ENCODE measurements at places on chromosomes 11 and 22. TPM values are rescaled to one million over a fixed set of nuclear protein-coding genes. Genes with fewer than 3 reads are reported as not detected.

The MYBPC3 gene
- 0.09 TPM for total RNA-seq

The NR1H3 gene
- total RNA-seq = 11.3 TPM

The OR2AT4 gene
- not detected for total RNA-seq

The SLC22A9 gene
- total RNA-seq = not detected

The PARVG gene
- total RNA-seq = not detected

The OVOL1 gene
- not detected for total RNA-seq

The ZNF280A gene
- 3.0 TPM for total RNA-seq

The ALDH3B1 gene
- 128 TPM for total RNA-seq

The SC5D gene
- 9.5 TPM for total RNA-seq

The CD3E gene
- not detected for total RNA-seq

The SAA1 gene
- 0.91 TPM for total RNA-seq

The PATE4 gene
- total RNA-seq = not detected

The RAG1 gene
- not detected for total RNA-seq

The RAB38 gene
- 1.0 TPM for total RNA-seq

The PDGFD gene
- total RNA-seq = 5.7 TPM

The OSBP2 gene
- 10.6 TPM for total RNA-seq

The TTLL1 gene
- total RNA-seq = 2.6 TPM

The TMEM80 gene
- total RNA-seq = 11.1 TPM

The RIC3 gene
- 3.6 TPM for total RNA-seq

The C11orf97 gene
- total RNA-seq = not detected

The CCDC15 gene
- total RNA-seq = 0.71 TPM

The INPP5J gene
- 0.58 TPM for total RNA-seq

The LRRC32 gene
- total RNA-seq = 0.20 TPM

The GTSE1 gene
- 32.0 TPM for total RNA-seq

The SERPING1 gene
- total RNA-seq = 0.21 TPM

The SLCO2B1 gene
- 3.3 TPM for total RNA-seq

The RAC2 gene
- total RNA-seq = not detected

The ATL3 gene
- total RNA-seq = 37.1 TPM

The CABP7 gene
- 0.25 TPM for total RNA-seq

The ZNF143 gene
- 13.9 TPM for total RNA-seq

The INSC gene
- not detected for total RNA-seq

The LIF gene
- 40.8 TPM for total RNA-seq

The B4GALNT4 gene
- total RNA-seq = 13.3 TPM

The EXPH5 gene
- total RNA-seq = 0.05 TPM

The GRM5 gene
- not detected for total RNA-seq

The HBG1 gene
- not detected for total RNA-seq

The HMBS gene
- total RNA-seq = 43.9 TPM

The IRAG1 gene
- not detected for total RNA-seq

The NUDT8 gene
- total RNA-seq = 13.7 TPM

The KDELR3 gene
- total RNA-seq = 18.2 TPM

The MYEOV gene
- 97.8 TPM for total RNA-seq

The PHF21B gene
- total RNA-seq = 1.2 TPM

The OR8B4 gene
- not detected for total RNA-seq

The ANGPTL5 gene
- not detected for total RNA-seq

The RAB1B gene
- 149 TPM for total RNA-seq

The AIFM3 gene
- total RNA-seq = 4.5 TPM
